ENCODE measurements at places on chromosomes 3 and 15.

GRCh38 chr3:125662675-125663074, 67.4 kb upstream of the OSBPL11 start:
- DNase-seq: no peak

GRCh38 chr3:73479325-73479724, 145.4 kb downstream of the PDZRN3 start:
- DNase-seq: no peak

- DNase-seq: no peak
Measured at GRCh38 chr3:148366743-148367410, 330.8 kb upstream of the AGTR1 start.

- DNase-seq: peak; percentile 92
Measured at GRCh38 chr3:42490243-42490642, 12.2 kb upstream of the VIPR1 start.

DNA sequence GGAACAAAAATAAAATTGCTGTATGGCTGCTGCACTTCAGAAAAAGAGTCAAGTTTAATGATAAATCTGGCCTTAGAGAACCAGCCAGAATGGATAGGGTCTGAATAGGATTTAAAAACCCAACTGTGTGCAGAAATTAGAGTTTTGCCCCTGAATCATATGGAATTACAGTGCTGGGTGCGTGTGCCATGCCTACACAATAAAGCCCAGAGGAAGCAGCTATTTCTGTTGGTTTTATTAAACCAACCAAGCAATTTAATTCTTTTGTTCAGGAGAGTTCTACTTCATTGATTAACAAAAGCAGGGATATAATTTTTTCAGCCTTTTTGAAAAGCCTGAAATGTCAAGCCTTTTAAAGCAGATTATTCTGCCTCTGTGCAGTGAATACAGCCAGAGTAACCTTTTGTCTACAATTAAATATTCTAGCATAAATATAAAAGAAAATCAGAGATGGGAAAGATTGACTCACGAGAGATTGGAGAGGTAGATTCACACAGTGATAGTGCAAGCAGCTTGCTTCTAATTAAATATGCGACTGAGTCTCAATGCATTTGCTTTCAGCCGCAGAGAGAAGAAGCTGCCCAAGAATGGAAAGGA, 66.7 kb upstream of the DNAJC19 start:
- no peak for DNase-seq

GRCh38 chr3:169613053-169613803, 50.3 kb downstream of the MECOM start:
- DNase-seq: no peak

- no peak for DNase-seq
Measured at GRCh38 chr3:132606085-132606484, 9.0 kb downstream of the ACKR4 start.

- DNase-seq: no peak
Measured at GRCh38 chr3:168862466-168862865, 766.7 kb upstream of the GOLIM4 start.

GRCh38 chr15:57554812-57555179, 36.9 kb upstream of the MYZAP start:
- no peak for DNase-seq

DNA sequence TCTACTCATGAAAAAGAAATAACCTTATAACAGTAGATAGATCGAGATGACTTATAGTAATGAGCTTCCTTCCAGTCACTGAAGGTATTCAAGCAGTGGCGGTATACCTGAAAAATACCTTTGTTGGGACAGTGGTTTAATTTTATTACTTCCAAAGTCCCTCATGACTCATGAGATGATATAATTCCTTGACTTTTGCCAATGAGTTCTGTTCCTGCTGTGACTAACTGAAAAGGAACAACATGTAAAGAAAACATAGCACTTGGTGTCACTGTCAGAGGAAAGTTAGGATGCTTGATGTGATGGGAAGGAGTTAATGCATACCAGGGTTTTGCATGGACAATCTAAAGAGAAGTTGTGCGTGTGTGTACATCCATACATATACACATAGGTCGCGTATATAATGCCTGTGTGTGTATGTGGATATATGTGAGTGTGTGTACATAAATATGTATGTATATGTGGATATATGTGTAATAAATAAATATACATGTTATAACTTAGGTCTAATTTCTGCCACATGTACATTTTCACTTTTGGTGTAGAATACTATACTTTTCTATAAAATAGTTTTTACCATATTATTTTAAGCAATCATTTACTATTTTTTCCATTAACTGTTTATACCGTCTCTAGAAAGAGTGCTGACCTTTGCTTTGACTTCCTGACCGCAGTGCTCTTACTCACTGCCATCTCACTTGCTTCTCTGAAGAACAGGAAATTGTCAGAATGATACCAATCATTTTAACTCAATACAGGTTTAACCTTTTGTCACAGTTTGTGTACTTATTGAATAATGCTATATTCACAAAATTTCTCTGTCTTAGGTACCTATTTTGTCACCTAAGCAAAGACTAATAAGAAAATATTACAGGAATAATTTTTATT, 12.6 kb upstream of the PAK2 start:
- DNase-seq: no peak

- DNase-seq: no peak
Measured at GRCh38 chr3:143428294-143428693, 308.7 kb downstream of the CHST2 start.

DNA sequence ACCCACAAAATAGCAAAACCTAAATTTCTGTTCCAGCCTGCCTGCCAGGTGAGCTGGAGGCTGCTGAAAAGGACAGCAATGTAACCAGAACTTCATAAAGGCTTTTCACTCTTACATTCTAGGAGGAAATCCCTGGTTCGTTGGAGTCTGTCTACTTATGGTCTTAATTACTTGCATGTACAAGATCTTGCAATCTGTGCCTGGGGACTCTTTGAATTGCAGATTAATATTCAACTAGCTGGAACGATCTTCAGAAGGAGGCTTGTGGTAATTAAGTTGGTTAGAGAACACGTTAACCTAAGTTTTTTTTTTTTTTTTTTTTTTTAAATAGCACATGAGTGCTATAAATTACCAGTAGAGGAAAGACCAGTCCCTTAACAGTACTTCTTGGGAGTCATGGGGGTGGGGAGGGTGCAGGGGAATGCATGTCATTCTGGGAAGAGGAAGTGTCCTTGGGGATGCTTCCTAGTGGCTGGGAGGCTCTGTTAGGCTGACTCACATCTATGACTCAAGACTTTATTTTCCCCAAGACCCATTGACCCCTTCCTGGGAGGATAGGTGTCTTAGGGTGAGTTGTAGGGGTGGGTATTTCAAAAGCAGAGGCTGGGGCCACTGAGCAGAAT, 139.8 kb downstream of the RAB11A start:
- no peak for DNase-seq

DNA sequence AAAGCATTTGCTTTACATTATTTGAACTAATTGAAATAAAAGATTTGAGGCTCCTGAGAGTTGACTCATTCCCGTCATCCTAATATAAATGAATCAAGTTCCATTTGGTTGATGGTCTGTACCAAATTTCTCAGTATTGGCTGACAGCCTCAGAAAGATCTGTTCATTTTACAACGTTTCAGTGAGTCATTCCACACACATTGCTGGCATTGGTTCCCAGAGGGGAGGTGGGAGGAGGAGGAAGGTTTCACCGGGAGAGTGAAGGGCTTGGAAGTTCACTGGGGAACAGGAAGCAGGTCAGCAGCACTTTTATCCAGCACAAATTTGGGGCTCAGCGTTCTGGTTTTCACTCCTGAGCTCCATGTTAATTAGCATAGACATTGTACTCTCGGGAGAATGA, 176.7 kb upstream of the CADPS start:
- DNase-seq: no peak

- peak; percentile 27 for DNase-seq
Measured at GRCh38 chr3:138786788-138787271, 47.9 kb downstream of the PIK3CB start.

GRCh38 chr15:70172566-70173225, 75.0 kb upstream of the TLE3 start:
- no peak for DNase-seq

DNA sequence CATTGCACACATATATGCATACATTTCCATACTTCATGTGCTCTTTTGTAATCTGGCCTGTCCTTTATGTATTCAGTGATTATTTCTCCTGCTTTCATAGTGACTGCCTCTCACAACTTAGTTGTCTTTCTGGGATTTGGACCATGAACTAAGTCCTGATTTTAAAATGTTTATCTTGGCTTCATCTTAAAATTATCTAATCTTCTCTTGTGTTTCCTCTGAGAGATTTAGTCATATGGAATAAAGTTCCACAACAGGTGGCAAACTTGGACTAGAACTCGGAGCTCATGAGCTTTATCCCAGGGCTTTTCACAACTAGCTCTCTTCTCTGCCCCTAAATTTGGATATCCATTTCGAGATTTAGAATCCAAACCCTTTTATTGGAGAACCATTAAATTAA, 44.3 kb downstream of the U2SURP start:
- DNase-seq: no peak

- no peak for DNase-seq
Measured at GRCh38 chr3:116663161-116664110, 46.1 kb upstream of the TUSC7 start.

GRCh38 chr3:194344012-194344411, 7.1 kb downstream of the CPN2 start:
- DNase-seq: peak; percentile 89

DNA sequence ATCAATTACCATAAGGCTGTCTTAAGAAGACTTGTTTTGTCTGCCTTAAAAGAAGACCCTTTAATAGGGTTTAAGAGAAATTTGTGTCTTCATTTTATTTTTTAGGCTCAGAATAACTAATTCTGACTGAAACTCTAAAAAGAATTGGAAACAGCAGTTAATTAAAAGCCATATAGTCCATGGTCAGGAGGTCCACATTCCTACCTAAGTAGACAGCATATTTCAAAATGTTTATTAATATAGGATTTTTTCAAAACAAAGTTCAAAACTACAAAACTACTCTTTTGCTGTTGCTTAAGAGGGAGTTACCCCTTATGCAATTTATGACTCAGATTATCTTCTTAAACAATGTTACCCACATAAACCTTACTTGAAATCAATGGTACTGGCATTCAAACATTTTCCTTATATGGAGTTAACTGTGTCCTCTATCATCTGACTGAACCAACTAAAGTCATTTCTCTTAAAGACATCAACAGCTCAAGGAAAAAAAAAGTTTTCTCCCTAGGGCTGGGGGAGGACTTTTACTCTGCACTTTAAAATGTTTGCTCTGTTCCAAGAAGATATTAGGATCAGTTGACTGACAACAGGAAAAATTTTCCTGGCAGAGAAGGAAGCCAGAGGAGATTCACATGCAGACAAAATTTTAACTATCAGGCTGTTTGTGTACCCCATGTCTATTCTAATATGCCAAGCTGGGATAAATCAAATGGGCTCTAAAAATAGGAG, 56.8 kb upstream of the NANOGP8 start:
- peak; percentile 47 for DNase-seq

- no peak for DNase-seq
Measured at GRCh38 chr15:101521591-101521990, 32.1 kb upstream of the PCSK6 start.

GRCh38 chr3:16239780-16240179, 25.0 kb downstream of the DPH3 start:
- DNase-seq: peak; percentile 26

DNA sequence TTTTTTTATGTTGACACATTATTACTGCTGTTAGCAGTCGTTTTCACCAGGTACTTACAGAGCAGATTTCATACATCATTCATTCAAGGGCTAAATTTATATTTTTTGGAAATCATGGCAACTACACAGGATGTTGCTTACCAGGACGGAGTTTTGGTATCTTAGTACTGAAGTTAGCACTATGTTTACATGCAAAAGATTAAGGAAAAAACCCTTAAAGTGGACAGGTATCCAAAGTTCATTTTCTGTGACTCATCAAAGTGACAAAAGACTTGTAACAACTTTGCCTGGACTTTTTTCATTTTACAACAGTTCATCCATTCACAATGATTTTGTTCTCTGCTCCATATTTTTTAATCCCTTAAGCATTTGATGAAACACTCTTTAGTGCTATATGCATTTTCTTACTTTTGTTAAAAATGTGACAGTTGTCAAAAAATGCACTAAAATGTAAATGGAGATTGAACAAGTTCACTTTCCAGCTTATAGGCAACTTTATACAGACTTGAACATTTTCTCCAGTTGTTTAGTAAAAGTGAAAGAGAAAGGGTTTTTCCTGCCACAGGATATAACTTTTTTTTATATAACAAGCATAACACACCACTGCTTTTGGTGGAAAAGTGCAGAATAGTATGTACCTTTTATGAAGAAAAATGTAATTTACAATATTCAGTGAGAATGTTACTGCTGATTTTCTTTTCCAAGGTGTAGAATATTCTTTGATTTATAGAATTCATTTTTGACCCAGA, 104.1 kb downstream of the STT3B start:
- no peak for DNase-seq
